ENCODE measurements at places on chromosomes 12 and 14.

GRCh38 chr14:50045039-50045711 is 71.2 kb downstream of the VCPKMT start:
- DNase-seq: peak; percentile 54

GRCh38 chr12:124390442-124391097 is 95.7 kb downstream of the RFLNA start:
- no peak for DNase-seq

- DNase-seq: no peak
Measured at GRCh38 chr14:95222151-95222631, 64.9 kb upstream of the DICER1 start.

- no peak for DNase-seq
Measured at GRCh38 chr14:55127460-55127951, 1.5 kb upstream of the LGALS3 start.

GRCh38 chr12:613996-614395 is 49.2 kb downstream of the NINJ2 start:
- DNase-seq: no peak

Data from stimulated activated CD8-positive, alpha-beta memory T cell treated with anti-CD3 and anti-CD28 coated beads, Interleukin-7, amount 100 ng/mL, for 4 hours (primary cell).